CD4-positive, alpha-beta T cell treated with Interleukin-10 for 1 hour (primary cell): ENCODE measurements at places on chromosomes 6 and 20.

DNA sequence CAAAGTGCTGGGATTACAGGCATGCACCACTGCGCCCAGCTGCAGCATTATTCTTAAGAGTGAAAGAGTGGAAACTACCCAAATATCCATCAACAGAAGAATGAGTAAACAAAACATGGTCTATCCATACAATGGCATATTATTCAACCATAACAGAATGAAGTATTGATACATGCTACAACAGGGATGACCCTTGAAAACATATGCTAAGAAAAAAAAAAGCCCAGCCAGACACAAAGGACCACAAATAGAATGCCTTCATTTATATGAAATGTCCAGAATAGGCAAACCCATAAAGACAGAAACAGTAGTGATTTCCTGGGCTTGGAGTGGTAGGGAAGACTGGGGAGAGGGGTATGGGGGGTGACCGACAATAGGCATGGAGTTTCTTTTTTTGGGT lies 7.1 kb downstream of the TUBB2B start:
- no peak for DNase-seq

GRCh38 chr6:95723638-95724037 lies 146.3 kb downstream of the MANEA start:
- no peak for DNase-seq

DNA sequence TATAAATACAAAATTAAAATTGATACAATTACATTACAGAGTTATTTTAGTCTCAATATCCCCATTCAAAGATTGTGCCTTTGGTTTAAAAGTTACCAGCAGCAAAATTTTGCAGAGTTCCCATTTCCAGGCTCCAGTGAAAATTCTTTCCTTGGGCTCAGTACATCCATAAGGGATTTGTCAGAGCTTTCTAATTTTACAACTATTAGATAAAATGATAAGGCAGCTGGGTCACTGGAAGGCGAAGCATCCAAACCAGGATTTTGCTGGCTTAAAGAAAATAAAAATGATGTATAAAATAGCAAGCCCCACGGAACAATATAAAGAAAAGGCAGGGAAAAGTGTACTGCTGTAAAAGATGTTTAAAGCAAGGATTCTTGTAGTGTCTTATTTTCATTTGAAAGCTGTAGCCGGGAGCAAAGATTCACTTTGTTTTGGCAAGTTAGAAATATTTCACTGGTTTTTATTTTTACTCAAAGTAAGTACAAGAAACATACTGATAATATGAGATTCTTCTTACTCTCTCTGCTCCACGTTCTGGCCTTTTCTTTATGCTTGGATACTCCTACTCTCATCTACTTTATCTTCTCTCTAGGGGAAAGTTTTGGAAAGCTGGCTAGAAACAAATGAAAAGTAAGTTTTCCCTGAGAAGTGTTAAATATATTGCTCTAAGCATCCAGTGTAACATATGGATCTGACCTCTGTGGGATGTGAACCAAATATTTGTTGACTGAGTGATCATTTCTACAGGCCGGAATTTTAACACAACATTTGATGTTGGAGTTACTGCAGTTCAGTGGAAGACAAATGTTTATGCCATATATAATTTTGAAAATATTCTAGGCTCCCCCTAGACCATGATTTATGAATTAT lies 488.4 kb downstream of the PHF3 start:
- no peak for DNase-seq

DNA sequence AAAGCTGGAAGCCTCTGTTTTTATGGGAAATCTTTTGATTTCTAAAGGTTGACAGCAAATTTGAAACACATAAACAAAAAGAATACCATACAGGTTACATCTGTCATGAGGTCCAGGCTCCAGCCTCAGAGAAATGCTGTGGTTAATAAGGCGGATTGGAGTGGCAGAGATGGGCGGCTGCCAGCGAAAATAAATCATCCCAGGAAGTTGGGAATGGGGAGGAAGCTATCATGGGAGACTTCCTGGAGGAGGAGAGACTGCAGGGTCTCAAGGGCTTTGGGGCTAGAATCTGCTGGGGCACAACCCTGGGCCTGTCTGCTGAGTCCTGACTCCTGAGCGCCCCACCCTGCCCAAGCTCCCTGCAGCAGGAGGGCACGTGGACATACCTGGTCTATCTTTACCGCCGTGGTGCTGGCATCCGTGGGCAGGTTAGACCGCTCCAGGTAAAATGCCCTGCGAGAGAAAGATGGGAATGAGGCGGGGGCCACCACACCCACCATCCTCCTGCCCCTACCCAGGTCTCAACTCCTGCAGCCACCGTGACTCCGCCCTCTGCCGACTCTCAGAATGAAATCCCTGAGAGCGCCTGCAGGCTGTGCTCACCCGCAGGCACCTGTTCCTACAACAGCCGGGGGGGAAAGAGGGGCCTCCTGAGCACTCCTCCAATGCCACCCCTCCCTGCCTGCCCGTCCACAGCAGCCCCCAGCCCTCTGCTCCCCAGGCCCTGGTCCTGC lies 197.3 kb downstream of the PREX1 start:
- DNase-seq, result no peak

- no peak for DNase-seq
These were observed 8.4 kb upstream of the NUP153 start for GRCh38 chr6:17714879-17715851.

DNA sequence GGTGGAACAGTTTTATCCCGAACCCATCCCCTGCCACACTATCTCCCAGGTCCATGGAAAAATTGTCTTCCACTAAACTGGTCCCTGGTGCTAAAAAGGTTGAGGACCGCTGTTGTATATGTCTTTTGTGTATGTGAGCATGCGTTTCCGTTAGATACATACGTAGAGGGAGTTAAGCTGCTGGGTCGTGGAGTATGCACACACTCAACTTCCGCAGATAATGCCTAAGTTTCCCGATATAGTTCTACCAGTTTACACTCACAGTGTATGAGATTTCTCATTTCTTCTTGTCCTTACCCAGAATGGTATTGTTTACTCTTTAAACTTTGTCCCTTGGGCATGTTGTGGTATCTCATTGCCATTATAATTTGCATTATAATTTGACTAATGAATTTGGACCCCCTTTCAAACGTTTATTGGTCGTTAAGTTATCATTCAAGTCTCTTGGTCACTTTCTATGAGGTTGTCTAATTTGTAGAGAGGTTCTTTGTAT lies 50.5 kb upstream of the SCAF8 start:
- DNase-seq, result no peak

- DNase-seq, result no peak
These were observed 31.0 kb upstream of the ASIP start for GRCh38 chr20:34210271-34210670.

GRCh38 chr6:38599966-38600550 lies 39.7 kb downstream of the BTBD9 start:
- no peak for DNase-seq

DNA sequence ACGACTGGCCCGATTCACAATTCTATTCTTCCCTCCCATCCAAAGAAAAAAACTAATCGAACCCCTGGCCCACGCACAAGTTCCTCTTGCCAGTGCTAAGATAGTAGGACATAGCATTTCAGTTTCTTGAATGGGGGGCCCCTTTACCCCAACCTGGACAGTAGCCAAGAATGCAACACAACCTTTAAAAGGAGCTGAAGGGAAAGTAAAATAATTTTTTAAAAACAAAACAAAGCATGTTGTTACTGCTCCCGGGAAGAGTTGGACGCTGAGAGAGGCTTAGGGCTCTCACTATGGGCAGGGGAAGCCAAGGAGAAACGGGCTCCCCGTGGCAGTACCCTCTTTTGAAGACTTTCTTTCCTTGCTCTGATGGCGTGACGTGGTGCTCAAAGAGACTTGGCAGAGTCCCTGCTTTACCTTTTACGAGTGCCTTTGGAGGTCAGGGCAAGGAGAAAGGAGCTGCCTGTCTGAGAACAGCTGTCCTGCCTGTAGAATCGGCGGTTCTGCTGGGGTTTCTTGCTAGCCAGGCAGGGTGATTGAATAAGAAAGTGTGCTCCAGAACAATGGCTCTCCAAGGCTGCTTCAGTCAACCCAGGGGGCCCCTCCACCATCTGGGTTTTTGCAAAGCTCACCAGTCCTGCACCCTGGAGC lies 5.8 kb downstream of the TFAP2C start:
- DNase-seq, result no peak

- no peak for DNase-seq
These were observed 110.7 kb upstream of the ADGRF1 start for GRCh38 chr6:47152666-47153403.

DNA sequence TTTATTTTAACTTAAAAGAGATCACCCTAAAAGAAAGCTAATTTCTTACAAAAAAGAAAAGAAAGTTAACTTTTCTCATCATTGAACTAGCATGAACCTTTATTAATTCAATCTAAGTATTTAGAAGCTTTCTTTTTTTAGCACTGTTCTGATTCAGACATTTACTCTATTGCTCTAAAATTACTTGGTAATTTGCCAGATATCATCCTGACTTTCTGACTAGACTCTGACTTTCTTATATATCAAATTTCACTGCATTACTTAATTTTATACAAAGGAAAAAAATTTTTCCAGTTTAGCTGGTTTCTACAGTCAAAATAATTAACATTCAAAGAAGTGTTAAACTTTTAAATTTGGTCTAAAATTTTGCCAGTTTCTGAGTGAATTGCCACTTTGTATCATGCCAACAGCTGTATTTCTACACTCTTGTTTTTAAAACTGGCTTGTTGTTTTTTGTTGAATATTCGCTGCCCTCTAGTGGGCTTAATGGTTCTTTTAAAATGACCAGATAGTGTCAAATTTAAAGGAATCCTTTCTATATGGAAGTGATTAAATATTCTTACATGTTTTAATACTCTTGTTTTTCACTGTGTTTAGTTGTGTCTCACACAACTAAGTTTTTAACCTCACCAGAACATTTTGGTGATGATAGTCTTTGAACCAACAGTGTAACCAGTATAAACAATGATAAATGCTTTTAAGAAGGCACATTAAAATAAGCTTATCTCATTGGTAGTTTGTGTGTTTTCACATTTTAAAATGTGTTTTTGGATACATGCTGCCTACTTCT lies 102.0 kb downstream of the POPDC3 start:
- peak; percentile 15 for DNase-seq

DNA sequence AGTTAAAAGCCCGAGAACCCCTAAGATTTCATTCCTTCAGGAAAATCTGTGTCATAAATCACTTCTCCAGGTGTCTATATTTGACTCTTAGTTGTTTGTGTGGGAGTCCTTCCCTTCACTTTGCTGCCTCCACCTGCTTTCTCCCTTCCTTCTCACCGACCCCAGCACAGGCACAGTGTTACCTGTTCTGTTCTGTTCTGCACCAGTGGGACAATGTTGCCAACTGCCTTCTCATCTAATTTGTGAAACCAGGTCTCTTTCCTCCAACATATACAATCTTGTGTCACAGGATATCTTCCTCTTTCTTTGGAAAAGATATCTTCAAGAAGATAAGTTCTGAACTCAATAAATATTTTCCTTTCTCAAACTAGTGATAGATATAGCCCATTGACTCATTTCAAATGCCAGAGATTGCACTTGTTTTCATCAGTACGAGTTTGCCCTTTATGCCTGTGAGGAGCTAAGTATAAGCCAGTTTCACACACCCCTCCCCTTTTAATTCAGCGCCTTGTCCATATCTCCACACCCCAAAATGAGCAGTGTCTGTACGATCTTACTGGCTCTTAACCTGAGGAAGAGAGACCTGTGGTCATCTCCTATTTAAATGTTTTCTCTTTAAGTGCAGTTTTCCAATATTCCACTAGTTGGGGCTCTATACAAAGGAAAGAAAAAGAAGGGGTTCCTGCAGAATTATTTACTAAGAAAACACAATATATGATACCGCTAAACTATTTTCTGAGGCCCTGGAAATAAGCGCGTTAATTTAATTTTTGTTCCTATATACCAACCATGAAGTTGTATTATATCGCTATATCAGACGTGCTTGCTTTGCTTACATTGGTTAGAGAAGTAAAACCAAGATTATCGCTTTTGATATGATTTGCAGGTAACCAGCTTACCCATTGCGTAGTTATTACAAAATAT lies 81.6 kb upstream of the PREP start:
- DNase-seq, result peak; percentile 65
